ENCODE measurements at places on chromosomes 6 and 20. TPM values are rescaled to one million over a fixed set of nuclear protein-coding genes. Genes with fewer than 3 reads are reported as not detected.
A peak's percentile ranks its signal among the peaks of the same experiment; 100 is the strongest.

DNA sequence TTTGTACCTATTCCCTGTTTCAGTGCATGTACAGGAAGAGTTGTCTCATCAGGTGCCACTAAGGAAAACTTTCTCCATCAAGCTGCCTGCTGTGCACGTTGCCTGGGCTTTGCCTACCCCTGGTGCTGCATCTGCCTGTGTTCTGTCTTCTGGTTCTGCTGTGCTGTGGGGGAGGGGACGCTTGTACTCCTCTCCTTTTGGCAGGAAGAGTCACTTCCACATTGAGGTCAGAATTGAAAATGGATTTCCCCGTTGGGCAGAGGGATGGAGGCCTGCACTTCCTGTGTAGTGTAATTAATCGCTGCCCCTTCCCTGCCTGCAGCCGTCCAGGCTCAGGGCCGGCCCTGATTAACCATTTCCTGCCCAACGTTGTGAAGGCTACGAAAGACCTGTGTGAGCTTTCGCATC, 153.3 kb downstream of the SCML4 start:
- peak; percentile 74 for DNase-seq

DNA sequence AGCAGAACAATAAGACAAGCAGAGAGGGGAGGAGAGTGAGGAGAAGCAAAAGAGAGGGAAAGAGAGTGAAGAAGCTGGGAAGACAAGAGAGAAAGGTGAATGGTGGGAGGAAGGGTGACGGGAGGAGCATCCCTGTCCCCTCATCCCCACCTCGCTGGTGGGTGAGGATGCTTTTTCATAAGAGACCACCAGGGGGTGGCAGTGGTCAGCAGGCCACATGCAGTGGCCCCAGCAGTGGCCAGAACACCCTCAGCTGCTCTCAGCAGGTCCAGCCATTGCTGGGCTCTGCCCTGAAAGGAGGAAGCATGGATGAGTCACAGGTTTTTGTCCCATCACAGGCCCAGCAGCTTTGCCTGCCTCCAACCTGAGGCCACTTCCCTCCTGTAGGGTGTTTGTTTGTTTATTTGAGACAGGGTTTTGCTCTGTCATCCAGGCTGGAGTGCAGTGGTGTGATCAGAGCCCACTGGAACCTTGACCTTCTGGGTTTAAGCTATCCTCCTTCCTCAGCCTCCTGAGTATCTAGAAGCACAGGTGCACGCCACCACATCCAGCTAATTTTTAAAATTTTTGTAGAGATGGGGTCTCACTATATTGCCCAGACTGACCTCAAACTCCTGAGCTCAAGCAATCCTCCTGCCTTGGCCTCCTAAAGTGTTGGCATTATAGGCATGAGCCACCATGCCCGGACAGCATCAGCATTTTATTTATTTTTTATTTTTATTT, 24.0 kb downstream of the FGD2 start:
- peak; percentile 84 for DNase-seq

DNA sequence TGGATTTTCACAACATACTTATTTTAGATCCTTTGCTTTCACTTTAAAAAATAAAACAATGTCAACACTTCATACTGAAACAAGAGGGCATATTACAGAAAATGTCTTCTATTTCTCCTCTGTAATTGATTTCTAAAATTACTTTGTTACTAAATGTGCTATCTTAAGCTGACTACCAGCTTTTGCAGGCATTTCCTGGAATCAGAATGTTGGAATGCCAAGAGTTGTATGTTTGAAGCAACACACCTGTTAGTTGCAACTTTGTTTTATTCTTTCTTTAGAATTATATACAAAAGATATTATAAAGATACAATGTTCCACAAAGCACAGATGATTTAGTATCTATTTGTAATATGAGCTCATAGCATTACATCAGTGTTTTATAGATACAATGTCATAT, 62.5 kb upstream of the TMEM170B start:
- DNase-seq = no peak

DNA sequence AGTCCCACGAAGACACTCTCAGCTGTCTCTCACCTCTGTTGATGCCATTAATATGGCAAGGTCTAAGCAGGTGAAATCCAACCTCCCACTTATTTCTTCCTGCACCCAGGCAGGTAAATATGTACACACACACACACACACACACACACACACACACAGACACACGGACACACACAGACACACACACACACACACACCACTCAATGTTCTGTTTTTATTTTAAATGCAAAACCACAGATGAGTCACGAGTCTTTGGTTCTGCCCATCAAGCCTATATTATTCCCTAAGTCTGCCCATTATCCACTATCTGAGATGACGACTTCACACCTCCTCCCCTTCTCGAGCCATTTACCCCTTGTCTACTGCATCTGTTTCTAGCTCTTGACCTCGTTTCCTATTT, 344.7 kb downstream of the CDH26 start:
- DNase-seq = no peak

OSER1 gene
- total RNA-seq = 32.8 TPM

LPIN3 gene
- 18.6 TPM for total RNA-seq

BPIFB4 gene
- not detected for total RNA-seq

CD93 gene
- 37.0 TPM for total RNA-seq
